ENCODE measurements at places on chromosomes 12 and 14. TPM values are rescaled to one million over a fixed set of nuclear protein-coding genes. Genes with fewer than 3 reads are reported as not detected.

The SYNDIG1L gene
- total RNA-seq = not detected

The PROX2 gene
- total RNA-seq = not detected

The GPR68 gene
- 36.1 TPM for total RNA-seq

The AKAP5 gene
- 1.5 TPM for total RNA-seq

The DUSP16 gene
- 37.3 TPM for total RNA-seq

The PLEKHD1 gene
- 0.16 TPM for total RNA-seq

The LUM gene
- total RNA-seq = not detected

The RTL1 gene
- not detected for total RNA-seq

The PPP1R36 gene
- total RNA-seq = 0.16 TPM

The PPFIA2 gene
- not detected for total RNA-seq

The ITGA5 gene
- total RNA-seq = 80.3 TPM

The TAS2R10 gene
- total RNA-seq = 1.3 TPM

The CCDC59 gene
- total RNA-seq = 45.6 TPM

The NGB gene
- not detected for total RNA-seq

The TIMELESS gene
- total RNA-seq = 56.1 TPM

The SERPINA10 gene
- total RNA-seq = not detected

The RIMKLB gene
- total RNA-seq = 0.93 TPM

The PSMC1 gene
- total RNA-seq = 111 TPM

The KRT6C gene
- total RNA-seq = not detected

The FAR2 gene
- 12.8 TPM for total RNA-seq

The FOXN4 gene
- total RNA-seq = not detected

The NXPH4 gene
- total RNA-seq = 1.0 TPM

The FAM90A1 gene
- 0.36 TPM for total RNA-seq

The LBHD2 gene
- not detected for total RNA-seq

The ZFHX2 gene
- 0.98 TPM for total RNA-seq

The PAH gene
- total RNA-seq = not detected

The SOAT2 gene
- total RNA-seq = 0.45 TPM

The FGD6 gene
- total RNA-seq = 0.57 TPM

The AMN gene
- 0.32 TPM for total RNA-seq

The GLIPR1L1 gene
- not detected for total RNA-seq

The ZC2HC1C gene
- total RNA-seq = 1.8 TPM

The GYS2 gene
- 0.23 TPM for total RNA-seq

The PTPRR gene
- total RNA-seq = not detected

The MGAT2 gene
- 69.2 TPM for total RNA-seq

The PDE3A gene
- not detected for total RNA-seq

The CMA1 gene
- total RNA-seq = not detected

The NRDE2 gene
- 21.4 TPM for total RNA-seq

The PRDM4 gene
- 23.3 TPM for total RNA-seq

The TBX5 gene
- total RNA-seq = not detected

The PAWR gene
- 3.5 TPM for total RNA-seq

The FANCM gene
- 17.1 TPM for total RNA-seq

The SMIM10L1 gene
- total RNA-seq = 7.1 TPM

The PDZRN4 gene
- not detected for total RNA-seq

The APOLD1 gene
- total RNA-seq = 7.9 TPM

The TRHDE gene
- not detected for total RNA-seq

The MFAP5 gene
- total RNA-seq = not detected

The IFNG-AS1 gene
- not detected for total RNA-seq

The SLC35F4 gene
- total RNA-seq = not detected

Data from T-helper 2 cell treated with Interferon-gamma antibody and Interleukin-4, amounts not matched to agents 100 ng/mL and 5 ng/mL, for 36 hours (primary cell).